ENCODE measurements at places on chromosomes 6 and 20.
A peak's percentile ranks its signal among the peaks of the same experiment; 100 is the strongest.

GRCh38 chr6:152063170-152063921 is 255.9 kb downstream of the ESR1 start:
- no peak for DNase-seq

DNA sequence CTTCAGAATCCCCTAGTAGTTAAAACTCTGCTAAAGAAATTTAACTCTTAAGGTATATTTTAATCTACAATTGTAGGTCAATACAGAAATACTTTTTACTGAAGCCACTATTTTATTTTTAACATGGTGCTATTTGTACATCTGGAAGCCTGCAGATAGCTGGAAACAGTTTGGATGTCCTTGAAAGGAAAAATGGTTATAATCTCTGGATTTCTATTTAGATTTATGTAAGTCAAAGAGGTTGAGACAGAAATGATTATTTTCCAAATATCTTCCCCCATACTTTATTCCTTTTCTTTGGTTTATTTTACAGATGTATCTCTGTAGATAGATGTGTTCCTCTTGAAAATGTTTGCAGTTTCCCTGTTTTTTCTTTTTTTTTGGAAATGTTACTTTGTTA is 1002.2 kb downstream of the KIF16B start:
- DNase-seq = no peak

- peak; percentile 18 for DNase-seq
Observed at GRCh38 chr6:44538807-44539201, 151.3 kb downstream of the CDC5L start.

DNA sequence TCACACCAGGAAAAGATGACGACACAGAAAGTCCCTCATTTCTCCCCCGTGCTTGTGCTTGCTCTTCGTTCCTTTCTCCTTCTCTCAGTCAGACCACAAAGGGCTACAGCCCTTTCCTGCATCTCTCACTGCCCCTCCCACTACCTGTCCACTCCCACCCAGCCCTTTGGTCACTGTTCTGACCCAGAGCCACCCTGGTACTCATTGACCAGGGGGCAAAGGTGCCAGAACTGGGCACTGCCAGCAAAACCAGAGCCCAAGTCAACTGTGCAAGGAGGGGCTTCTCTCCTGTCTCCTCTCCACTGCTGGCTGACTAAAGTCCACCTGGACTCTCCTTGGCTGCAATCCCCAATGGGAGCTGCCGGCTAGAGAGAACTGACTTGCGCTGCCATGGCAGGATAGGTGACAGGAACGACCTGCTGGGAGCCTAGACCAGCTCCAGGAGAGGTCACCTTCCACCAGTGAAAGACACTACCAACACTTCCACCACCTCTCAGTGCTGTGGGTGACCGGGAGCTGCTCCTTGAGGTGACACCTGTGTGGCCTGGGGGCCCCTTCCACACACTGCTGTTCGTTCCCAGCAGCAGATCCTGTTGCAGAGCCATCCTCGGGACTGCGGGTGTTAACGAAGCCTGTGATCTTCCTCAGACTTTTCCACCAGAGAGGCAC is 32.8 kb downstream of the KCNK17 start:
- no peak for DNase-seq

DNA sequence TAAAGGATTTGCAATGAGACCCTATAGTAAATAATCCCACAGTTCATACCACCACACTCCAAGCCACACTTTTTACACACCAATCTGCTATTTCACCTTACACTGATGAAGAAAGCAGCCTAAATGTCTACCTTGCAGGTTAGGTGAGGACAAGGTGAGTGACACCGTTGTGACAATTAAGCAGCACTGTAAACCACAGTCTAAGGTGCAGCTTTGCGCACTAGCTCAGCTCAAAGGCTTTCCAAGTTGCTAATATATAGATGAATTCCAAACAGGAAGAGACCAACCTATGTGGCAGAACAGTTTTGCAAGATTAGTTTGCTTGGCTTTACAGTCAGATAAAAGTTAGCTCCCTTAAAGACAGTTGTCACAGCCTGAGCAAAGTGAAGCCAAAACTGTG is 429.5 kb upstream of the MARCKS start:
- no peak for DNase-seq

DNA sequence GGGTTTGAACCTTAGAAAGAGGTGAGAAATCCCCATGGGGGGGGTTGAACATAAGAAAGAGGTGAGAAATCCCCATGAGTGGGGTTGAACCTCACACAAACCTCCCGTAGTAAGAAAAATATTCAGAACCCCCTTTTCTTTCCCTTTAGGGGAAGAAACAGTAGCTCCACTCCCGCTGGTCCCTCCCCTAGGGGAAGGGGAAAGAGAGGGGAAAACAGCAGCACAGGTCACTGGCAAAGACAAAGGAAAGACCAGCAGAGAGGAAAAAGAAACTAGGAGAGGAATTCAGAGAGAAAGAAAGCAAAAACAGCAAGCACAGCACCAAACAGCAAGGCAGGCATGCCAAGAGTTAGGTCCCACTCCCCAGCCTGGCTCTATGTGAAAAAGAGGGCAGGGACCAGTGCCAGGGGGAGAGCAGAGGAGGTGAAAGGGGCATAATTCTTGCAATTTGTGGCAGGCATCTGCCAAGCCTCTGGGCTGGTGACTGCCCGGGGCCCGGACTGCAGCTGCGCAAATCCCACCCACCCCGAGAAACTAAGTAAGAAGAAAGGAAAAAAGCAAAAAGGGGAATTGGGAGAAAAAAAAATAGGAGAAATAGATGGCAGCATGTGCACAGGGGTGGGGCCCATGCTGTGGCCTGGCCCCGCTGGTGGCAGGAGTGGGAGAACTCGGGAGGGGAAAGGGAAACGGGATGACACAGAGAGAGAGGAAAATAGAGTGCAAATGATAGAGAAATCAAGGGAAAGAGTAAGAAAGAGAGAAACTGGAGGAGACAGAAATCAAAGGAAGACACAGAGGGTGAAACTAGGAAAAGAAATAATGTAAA is 15.1 kb upstream of the GOPC start:
- DNase-seq = no peak

GRCh38 chr6:72287801-72288200 is 334.1 kb upstream of the KCNQ5 start:
- no peak for DNase-seq

GRCh38 chr6:140485740-140486449 is 1111.4 kb upstream of the CITED2 start:
- DNase-seq = no peak

DNA sequence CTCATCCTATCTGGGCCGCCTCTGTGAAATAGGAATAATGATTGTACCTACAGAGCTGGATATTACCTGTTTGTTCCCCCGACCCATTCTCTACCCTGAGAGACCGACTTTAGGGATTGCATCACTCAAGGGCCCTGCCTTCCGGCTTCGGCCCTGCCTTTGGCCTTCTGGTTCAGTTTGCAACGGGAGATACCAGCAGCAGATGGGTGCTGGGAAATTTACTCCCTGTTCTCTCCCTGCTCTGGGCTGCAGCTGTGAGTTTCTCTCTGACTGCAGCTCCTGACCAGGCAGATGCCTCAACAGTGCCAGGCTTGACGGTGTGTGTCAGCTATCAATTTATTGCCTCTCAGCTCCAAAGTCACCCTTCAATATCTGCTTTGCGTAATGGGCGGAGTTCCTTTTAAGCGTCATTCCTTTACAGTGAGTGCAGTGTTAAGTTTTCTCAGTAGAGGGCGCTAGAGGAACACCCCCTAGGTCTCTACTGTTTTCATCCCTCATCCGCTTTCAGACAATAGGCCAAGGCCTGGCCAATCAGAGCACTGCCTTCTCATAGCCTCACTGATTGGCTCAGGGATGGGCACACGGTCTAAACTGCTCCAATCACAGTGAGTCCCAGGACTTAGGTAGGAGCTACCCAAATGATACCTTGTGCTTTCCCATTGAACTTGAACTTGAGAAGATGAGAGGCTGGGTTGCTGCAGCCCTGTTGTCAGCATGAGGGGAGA is 30.0 kb downstream of the KCNG1 start:
- peak; percentile 80 for DNase-seq
